ENCODE measurements at places on chromosomes 3 and 15.
A peak's percentile ranks its signal among the peaks of the same experiment; 100 is the strongest.

- no peak for DNase-seq
Measured at GRCh38 chr3:154972951-154973350, 107.2 kb upstream of the MME start.

DNA sequence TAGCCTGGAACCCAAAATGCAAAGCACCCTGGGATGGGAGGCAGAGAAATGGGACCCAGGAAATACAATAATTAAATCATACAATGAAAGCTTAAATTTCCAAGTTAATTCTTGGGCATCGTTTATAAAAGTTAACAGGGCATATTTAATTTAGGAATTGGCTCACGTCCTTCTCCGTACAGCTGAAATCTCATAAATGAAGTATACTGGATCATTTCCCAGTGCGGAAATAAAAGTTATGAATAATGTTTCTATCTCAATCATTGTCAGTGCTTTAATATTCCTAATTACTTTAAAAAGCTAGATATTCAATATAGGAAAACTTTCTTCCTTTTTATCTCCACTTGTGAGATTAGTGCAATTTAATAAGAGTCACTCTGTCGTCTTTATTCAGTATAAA lies 164.0 kb downstream of the MEGF11 start:
- no peak for DNase-seq

DNA sequence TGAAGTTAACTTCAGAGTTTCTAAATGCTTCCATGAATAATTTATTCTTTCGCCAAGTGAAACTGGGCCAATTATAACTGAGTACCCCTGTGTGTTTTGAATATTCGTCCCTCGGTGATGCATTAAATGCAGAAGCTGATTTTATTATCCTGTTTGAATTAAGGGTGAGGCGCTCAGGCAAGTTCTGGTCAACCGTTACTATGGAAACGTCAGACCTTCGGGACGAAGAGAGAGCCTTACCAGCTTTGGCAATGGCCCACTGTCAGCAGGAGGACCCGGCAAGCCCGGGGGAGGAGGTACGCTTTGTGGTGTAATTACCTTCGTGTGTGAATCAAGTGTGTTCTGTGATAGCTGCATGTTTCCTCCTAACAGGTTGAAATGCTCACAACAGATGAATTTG lies 239.8 kb downstream of the ITPR1 start:
- DNase-seq: no peak

GRCh38 chr3:123624302-123624701 lies 39.4 kb upstream of the HACD2 start:
- DNase-seq: no peak

DNA sequence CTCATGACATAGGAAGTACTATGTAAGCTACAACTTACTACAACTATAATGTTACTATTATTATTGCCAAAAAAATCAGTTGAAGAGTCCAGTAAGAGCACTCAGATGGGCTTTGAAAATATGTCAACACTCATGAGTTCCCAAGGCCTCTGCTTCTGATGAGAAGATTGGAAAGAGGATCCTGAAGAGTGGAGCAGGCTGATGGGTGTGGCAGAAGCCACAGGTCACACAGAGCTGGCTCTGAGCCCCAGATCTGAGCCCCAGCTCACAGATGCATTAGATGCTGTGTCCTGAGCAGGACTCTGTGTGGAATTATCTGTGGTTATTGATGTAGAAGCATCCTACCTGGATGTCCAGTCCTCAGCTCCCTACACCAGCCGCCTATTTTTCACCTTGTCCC lies 65.6 kb downstream of the SPSB4 start:
- no peak for DNase-seq

- no peak for DNase-seq
Measured at GRCh38 chr15:63672369-63672768, 75.2 kb downstream of the FBXL22 start.

- DNase-seq: no peak
Measured at GRCh38 chr15:68500363-68501258, 68.6 kb upstream of the ITGA11 start.

- DNase-seq: peak; percentile 37
Measured at GRCh38 chr15:99566157-99566897, 543 bp downstream of the MEF2A start.

DNA sequence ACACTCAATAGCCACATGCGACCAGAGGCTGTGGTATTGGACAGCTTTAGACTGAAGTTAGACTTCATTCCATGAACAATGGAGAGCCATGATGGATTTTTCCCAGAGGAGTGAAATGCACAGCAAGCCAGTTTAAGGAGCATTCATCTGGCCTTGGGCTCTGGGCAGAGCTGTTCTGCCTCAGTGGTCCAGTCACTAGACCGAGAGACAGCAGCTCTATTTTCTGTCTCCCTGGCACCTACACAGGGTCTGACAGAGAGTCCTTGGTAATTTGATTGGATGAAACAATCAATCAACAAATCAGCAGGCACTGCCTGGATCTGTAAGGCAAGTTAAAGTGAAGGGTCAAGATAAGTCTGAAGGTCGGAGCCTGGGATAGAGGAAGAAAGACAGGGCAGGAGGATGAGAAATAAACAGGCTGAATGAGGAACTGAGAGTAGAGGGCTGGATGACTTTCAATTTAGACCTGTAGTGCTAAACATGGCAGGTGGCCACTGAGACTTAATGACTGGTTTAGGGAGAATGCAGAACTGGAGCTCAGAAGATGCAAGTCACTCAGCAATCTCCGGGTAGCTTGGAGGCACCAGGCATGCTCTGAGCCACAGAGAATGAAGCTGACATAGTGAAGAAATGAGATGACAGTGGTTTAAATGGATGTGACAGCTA lies 98.5 kb upstream of the SLC25A36 start:
- no peak for DNase-seq

DNA sequence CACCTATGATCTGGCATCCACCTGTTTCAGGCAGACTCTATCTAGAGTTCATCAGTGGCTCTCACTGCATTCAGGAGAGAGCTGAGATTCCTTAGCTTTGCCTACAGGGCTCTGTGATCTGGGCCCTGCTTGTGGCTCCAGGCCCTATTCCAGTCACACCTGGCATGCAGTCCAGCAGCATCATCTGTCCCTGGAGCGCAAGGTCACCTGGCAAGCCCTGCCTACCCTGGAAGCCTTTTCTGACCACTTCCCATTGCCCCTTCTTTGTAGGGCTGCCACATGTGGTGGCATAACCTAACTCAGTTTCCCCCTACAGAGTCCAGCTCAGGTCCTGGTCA lies 115.1 kb upstream of the PLXNA1 start:
- no peak for DNase-seq

DNA sequence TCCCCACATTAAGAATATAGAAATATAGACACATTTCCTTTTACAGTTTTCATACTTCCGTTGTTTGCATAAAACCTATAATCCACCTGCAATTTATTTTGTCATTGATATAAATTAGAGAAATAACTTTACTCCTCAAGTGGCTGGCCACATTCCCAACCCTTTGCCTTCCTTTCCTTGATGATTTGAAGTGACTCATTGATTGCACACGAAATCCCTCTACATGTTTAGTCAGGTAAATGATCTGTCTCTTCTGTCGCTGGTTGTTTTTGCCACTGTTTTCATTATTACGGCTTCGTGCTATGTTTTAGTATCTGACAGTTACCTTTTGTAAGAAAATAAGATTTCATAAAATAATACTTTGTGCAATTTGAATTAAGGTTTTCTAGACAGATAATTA lies 272.2 kb upstream of the NR2E3 start:
- DNase-seq: no peak

GRCh38 chr3:97232393-97233034 lies 418.1 kb downstream of the EPHA6 start:
- DNase-seq: no peak

GRCh38 chr3:87367736-87368135 lies 91.4 kb upstream of the POU1F1 start:
- no peak for DNase-seq

DNA sequence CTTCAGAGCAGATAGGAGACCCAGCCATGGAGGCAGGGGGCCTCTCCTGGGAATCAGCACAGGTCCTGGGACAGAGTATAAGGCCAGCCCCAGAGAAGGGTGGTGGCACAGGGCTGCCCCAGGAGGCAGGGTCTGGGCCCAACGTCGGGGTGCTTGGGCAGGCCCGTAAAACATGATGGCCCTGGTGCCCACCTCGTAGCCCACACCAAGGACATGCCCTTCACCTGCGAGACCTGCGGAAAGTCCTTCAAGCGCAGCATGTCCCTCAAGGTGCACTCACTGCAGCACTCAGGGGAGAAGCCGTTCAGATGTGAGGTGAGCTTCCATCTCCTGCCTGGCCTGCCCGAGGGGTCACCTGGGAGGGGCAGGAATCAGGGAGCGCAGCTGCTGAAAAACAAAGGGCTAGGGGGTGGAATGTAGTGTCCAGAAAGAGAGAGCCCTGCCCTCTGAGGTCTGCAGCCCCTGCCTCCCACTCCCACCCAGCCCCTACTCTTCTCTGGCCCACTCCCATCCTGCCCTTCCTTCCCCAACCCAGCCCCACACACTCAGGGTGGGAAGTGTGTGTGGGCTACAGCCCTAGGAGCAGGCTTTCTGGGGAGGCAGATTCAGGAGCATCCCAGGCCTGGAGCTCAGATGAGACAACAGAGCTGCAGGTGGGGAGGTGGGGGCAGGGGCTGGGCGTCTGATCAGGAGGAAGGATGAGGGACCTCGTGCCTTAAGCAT lies 9.5 kb downstream of the ZBTB47 start:
- no peak for DNase-seq

DNA sequence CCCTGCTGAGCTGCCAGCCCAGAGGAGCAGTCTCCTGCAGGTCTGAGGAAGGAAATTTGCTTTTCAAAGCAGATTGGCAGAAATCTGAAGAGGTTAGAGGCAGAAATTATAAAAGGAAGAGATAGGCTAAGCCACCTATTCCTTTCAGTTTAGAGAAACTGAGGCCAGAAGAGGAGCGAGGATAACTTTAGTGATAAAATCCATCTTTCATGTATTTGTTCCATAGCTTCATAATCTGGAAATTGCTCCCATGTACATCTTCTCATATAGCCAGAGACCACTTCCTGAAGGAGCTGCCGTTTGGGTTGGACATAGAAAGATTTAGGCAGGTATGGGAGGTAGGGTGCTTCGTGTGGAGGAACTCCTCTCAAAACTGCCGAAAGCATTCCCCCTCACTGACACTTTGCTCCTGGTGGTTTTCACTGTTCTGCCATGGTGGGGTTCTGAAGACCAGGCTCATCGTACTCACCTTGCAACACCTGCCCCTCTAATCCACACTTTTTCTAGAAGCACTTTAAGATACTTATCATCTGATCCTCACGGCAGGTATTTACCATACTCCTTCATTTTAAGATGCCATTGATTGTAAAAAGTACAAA lies 670 bp upstream of the ACAP2 start:
- no peak for DNase-seq
